Heart right ventricle (tissue), 16 donors: ENCODE measurements at places on chromosomes 11 and 22. TPM values are rescaled to one million over a fixed set of nuclear protein-coding genes. Genes with fewer than 3 reads are reported as not detected.
A peak's percentile ranks its signal among the peaks of the same experiment; 100 is the strongest.

GRCh38 chr22:37206118-37206840, 6.0 kb downstream of the SSTR3 start:
- no peak for DNase-seq

DNA sequence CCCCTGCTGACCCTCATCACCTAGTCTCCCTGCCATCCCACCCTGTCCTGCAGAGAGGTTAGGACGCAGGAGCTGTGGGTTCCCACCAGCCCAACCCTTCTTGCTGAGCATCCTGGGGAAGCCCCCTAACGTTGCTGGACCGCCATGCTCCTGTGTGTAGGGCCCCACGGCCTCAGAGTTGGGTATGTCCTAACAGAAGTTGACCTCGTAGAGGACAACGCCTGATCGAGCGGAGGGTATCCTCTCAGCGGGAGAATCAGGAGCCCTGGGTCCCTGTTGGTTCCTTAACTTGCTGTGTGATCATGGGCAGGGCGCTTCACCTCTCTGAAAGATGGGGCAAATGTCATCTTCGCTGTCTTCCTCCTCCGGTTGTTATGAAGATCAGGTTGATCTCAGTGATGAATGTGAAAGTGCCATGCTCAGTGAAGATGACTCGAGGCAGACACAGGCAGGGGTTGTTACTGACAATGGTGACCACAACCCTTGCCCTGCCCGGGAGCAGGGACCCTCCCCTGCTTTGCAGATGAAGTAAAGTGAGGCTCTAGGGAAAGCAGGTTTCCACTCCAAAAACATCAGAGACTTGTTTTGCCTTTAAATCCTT, 19.3 kb upstream of the CD5 start:
- DNase-seq, result no peak

GRCh38 chr11:133573081-133573480, 40.8 kb upstream of the OPCML start:
- no peak for DNase-seq

GRCh38 chr11:17812091-17812864, 77.7 kb downstream of the KCNC1 start:
- no peak for DNase-seq

DNA sequence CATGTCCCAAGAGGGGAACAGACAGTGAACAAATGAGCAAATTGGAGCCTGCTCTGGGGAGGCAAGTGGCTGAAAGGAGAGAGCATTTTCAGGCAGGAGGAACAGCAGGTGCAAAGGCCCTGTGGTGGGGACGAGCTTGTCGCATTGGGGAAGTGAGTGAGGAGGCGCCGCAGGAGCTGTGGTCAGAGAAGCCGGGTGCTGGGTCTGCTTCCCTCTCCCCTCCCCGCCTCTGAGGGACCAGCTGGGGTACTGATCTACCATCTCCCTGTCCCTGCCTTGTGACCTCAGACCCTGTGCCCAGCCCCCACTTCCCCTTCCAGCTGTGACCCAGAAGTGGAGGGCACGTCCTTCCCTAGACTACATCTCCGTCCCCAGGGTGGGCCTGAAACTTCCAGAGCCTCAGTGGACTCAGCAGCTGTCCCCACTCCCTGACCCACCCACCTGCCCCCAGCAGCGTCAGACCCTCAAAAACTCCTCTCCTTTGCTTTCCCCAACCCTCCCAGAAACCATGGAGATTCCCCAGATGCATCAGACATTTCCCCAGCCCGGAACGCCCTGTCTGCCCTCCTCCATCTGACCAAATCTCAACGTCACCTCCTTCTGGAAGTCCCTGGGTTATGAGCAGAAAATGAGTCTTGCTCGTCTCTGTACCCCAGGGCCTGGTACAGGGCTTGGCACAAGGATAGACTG, 19.7 kb upstream of the PDGFB start:
- DNase-seq, result peak; percentile 59

DNA sequence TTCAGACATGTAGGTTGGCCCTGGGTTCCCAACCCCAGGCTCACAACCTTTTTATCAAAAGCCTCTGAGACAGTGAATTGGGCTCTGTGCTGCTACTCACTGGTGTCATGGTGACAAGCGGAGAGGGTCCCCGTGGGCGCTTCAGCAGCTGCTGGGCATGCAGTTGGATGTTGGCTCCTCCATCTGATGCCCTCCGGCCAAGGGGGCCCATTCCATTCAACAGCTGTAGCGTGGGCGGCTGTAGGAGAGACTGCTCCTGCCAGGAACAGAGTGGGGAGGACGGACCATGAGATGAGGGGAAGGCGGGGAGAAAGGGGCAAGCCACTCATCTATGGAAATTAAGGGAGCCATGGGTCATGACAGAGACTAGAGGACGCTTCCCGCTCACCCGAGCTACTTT, 36.0 kb upstream of the APOA1 start:
- no peak for DNase-seq

DNA sequence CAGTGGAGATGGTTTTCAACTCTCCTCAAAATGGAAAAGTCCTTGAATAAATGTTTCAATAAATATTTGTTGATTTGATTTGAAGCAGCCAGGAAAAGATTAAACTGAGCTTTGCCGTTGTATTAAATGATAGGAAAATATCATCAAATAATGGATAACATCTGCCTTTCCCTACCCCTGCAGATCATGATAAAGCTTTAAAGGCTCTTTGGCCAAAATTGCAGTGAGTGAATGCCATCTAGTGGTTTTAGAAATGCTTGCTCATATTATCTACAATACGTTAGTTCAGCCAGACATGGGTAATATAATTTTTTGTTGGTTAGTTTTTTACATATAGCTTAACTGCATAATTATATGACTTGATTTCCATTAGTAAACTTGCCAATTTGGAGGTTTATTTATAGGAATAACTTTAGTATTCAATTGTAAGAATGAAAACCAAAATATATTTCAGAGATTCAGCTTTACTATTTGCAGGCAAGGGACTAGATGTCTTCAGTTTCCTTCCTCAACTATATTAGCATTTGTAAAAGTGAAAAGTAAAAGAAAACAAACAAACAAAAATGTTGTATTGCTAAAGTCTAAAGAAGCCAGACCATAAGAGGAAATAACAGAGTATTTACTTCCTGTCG, 159.2 kb downstream of the MSANTD4 start:
- no peak for DNase-seq

DNA sequence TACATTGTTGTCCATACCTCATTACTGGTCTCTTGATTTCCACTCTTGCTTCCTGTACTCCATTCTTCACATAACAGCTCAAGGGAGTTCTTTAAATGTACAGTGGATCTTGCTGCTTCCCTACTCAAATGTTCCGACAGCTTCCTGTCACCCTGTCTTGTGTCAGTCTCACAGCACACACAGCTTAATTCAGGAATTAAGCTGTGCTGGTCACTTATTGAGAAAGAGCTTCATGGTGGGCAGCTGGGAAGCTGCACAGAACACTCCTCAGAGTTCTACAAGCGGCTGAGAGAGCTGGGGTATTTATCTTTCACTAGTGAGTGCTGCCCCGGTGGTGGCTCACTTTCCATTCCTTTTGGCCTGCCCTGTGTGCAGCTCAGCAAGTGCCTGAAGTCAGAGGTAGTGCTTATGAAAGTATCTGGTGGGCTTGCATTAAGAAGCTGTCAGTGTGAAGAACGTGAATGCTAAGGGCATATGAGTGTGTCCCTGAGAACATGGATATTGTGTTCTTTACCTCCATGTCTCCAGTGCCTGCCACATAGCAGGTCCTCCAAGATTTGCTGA, 48.7 kb downstream of the KCNQ1OT1 start:
- no peak for DNase-seq

DNA sequence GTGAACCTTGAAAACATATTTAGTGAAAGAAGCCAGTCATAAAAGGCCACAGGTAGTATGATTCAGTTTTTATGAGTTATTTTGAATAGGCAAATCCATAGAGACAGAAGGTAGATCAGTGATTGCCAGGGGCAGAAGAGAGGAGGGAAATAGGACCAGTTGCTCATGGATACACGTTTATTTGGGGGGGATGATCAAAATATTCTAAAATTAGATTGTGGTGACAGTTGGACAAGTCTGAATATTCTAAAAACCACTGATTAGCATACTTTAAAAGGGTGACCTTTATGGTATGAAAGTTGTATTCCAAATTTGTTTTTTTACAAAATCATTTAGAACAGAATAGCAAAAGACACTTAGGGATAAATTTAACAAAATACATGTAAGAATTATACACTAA, 28.6 kb downstream of the QSER1 start:
- DNase-seq, result no peak

GRCh38 chr22:27116312-27117086, 459.1 kb downstream of the MIAT start:
- no peak for DNase-seq

- DNase-seq, result no peak
These were observed 46.4 kb upstream of the FTH1 start for GRCh38 chr11:62013537-62014476.

DNA sequence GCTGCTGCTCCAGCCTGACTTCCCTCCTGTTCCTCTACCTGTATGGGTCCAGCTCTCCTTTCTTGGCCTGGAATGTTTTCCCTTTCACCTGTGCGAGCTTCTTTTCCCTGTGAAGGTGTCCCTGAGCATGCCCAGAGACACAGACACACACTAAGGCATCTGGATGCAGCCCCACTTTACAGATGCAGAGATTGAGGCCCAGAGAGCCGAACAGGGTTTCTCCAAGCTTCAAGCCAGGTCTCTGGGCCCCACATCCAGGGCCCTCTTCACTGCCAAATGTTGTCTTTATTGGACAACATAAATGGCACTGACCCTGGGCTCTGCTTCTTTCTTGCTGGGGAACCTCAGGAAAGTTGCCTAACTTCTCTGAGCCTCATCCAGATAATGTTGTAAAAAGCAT, 561.6 kb downstream of the MIAT start:
- no peak for DNase-seq

GRCh38 chr11:2531277-2531986, 86.6 kb downstream of the KCNQ1 start:
- peak; percentile 83 for DNase-seq

DNA sequence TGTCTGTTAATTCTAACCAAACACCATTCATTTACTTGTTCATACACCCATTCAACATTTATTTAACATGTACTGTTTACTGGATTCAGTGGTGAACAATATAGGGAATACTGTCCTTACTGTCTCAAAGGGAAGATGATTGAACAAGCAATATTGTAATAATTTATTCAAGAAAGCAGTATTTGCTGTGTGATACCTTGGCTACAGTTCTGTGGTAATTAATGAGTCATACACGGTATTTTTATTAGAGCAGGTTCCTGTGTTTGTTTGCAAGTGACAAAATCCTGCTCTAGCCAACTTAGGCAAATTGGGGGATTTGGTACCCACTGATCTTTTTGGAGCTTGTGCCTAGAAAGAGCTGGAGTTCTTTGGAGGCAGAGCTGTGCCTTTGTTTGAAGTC, 15.7 kb downstream of the PIH1D2 start:
- no peak for DNase-seq

DNA sequence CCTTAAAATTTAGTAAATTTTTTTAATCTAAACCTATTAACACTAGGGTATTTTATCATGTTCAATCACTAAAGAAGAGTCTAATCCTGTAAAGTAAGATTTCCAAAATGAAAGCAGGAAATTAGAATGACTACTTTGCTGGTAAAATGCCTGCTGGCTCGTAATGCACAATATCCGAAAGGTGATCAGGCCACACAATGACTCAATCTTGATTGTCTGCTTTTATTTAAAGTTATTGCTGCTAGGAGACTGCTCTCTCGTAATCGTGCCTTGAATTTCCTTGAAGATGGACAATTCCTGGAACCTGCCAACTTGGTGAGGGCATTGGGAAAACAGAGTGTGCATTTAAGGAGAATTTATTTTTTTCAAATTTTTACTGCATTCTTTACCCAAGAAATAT, 1786.5 kb upstream of the RAG2 start:
- DNase-seq, result no peak

DNA sequence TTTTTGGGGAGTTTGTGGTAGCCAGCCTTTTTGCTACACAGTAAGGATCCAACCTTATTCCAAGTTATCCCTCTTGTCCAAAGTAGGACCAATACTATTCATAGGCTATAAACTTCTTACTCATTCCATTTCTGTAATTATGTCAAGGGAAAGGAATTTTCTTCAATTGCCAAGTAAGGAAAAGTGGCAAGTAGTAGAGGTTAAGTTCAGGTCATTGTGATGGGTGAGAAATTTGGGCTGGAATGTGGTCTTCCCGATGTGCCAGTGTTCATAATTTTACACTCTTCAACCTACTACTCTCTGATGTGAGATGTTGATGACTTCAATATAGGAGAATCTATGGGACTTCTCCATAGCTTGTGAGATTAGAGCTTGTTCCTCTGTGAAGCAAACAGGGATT, 648.8 kb downstream of the METTL15 start:
- DNase-seq, result no peak

DNA sequence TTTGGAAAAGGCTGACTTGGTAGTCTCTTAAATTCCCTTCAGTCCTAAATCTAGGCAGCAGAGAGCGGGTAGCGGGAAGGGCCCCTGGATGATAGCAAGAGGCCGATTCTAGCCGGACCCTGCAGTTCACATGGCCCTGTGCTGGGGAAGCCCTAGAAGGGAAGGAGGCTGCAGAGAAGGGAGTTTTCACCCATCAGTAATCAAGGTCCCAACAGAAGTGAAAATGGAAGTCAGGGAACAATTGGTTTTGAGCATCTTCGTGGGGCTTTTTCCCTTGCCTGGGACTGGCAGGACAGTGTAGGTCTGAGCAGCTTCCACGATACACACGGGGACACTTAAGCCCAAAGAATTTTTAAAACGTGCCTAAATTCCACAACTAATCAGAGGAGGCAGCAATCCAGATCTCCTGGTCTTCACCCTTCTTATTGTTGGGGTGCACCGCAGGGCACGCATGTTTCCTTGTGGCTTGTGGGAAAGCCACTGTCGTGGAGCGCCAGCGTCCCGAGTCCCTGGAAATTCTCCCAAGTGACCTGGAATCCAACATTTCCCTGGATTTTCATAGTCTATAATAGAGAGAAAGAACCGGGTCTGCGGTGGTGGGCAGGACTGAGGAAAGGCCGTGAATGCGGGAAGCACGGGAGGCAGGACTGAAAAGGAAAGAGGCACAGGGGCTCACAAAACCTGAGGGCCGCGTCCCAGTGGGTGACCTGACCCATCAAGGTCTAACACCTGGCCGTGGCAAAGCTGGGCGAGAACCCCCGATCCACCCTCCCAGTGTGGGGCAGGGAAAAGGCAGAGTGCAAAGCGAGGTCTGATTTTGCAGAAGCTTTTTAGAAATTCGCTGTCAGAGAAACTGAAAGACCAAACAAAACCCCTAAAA, 846 bp upstream of the OAF start:
- DNase-seq, result no peak

The CNGA4 gene
- polyA plus RNA-seq, result not detected

The DKK3 gene
- 113 TPM for polyA plus RNA-seq

The HIC2 gene
- 0.65 TPM for polyA plus RNA-seq

The C1QTNF6 gene
- 4.1 TPM for polyA plus RNA-seq

The CHCHD10 gene
- polyA plus RNA-seq, result 3,552 TPM
